ENCODE measurements at places on chromosomes 12 and 14.

DNA sequence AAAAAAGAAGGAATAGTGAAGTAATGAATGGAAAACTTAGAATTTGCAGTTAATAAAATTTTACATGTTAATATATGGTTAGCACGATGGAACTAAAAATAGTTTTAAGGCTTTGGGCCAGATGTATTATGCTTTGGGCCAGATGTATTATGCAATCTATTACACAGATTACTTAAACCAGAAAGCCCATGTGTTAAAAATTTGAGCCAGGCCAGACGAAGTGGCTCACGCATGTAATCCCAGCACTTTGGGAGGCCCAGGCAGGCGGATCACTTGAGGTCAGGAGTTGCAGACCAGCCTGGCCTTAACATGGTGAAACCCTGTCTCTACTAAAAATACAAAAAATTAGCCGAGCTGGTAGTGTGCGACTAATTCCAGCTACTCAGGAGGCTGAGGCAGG, 17.2 kb downstream of the IFT81 start:
- peak overlapping the region; percentile 42 for H3K27ac ChIP-seq
- H3K36me3 ChIP-seq, result peaks cover 24% of the 10 kb centered on the region
- no peaks in the 10 kb centered on the region for H3K4me1 ChIP-seq
- no peak overlapping the region for H3K4me3 ChIP-seq
- DNase-seq, result no peak
- H3K27me3 ChIP-seq, result no peaks in the 10 kb centered on the region

- H3K27me3 ChIP-seq, result no peaks in the 10 kb centered on the region
- H3K36me3 ChIP-seq, result no peaks in the 10 kb centered on the region
- H3K4me1 ChIP-seq, result no peaks in the 10 kb centered on the region
- H3K4me3 ChIP-seq, result no peak overlapping the region
Observed at GRCh38 chr12:110780448-110780847, 37.8 kb upstream of the PPP1CC start.

GRCh38 chr12:79415746-79416435, 274.9 kb downstream of the PAWR start:
- no peak for DNase-seq
- peak overlapping the region; percentile 31 for H3K27ac ChIP-seq
- no peaks in the 10 kb centered on the region for H3K27me3 ChIP-seq
- no peak overlapping the region for H3K4me3 ChIP-seq
- no peaks in the 10 kb centered on the region for H3K36me3 ChIP-seq

DNA sequence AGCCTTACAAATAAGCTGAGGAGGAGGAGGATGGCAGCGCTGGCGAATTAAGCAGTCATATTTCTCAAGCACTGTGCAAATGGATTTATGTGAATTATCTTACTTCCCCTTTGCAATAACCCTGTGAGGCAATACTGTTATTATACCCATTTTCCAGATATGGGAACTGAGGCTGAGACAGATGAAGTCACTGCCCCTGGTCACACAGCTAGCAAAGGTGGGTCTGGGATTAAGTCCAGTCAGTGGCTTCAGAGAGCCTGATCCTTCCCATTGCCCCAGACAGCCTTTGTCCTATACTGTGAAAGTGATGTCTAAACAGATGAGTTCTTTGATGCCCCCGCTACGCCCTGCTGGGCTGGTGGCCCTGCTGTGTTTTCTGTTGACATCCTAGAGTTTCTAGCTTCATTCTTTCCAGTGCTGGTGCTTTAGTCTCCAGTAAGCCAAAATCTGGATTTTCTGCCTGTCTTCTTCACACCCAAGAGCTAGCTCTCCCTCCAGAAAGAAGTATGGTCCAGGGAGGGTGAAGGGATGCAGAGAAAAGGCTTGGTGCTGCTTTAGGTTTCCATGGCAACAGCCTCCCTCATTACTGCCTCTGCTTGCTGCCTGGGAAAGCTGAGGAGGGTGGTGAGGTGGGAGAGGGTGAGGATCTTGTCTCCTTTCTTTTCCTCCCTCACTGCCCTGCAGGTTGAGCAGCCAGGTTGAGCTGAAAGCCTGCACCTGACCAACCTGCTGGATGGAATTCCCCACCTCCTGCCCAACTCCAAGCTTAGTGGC, 30.7 kb downstream of the TMEM63C start:
- H3K4me1 ChIP-seq, result no peaks in the 10 kb centered on the region
- H3K27ac ChIP-seq, result no peak overlapping the region
- no peaks in the 10 kb centered on the region for H3K27me3 ChIP-seq
- H3K4me3 ChIP-seq, result no peak overlapping the region

DNA sequence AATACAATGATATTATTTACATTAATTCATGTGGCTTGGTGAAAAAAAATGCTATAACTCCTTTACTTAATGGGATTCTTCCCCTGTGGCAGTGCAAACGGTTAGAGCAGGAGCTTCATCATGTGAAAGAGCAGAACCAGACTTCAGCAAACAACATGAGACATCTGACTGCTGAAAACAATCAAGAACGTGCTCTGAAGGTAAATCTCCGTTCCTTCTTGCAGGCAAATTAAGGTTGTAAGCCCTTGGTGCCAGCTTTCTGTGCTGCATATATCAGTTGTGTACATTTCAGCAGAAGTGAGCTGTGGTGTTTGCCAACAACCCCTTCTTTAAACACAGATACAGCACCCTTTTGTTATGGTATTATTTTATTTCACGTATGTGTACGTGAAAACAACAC, 171.7 kb downstream of the MIPOL1 start:
- no peak overlapping the region for H3K4me3 ChIP-seq
- no peak overlapping the region for H3K27ac ChIP-seq
- H3K4me1 ChIP-seq, result no peaks in the 10 kb centered on the region

DNA sequence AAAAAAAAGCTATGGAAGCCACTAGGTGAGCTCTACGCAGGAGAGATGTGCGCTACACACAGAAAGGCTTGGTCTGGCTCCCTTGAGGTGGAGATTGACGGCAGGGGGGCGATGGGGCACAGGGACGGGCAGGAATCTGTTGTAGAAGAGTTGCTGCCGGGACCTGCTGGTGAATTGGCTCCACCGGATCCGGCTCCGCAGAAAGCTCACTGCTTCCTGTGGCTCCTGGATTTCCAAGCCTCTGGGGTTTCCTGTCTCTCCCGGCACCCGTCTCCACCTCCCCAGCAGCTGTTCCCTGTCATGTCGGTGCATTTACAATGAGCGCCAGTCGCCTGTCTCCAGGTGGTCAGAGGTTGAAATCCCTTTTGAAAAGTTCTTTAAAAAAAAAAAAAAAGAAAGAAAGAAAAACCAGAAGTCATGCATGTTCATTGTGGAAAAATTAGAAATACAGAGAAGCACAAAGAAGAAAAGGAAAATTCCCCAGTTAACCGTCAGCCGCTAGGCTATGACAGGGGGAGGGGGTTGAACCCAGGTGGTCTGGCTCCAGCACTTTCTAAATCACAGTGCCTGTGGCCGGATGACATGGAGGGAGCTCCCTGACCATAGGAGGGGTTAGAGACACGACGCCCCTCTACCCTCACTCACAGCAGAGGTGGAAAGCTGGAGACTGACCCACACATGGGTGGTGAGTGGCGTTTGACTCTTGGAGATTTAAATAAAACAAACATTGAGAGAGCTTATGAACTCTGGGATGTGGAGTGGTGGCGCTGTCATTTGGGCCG, 20.8 kb downstream of the FAM222A start:
- peak; percentile 53 for DNase-seq
- no peak overlapping the region for H3K27ac ChIP-seq
- no peaks in the 10 kb centered on the region for H3K36me3 ChIP-seq
- no peaks in the 10 kb centered on the region for H3K4me1 ChIP-seq

DNA sequence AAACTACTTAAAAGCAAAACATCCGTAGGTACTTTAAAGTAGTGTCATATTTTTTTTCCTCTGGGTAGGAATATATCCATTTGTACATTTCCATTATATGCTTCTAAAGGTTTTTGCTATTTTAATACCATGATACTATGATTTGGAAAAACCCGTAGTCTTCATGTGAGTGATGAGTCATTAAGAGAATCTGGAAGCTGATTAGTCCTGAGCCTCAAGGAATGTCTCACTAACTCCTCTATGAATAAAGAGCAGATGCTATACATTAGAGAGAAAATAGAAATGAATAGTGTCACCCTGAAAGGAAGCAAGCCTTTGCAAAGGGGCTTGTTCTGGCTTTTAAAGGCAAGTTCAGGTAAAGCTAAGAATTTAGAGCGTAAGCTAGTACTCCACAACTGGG, 432.1 kb downstream of the CCDC91 start:
- H3K36me3 ChIP-seq, result no peaks in the 10 kb centered on the region
- no peaks in the 10 kb centered on the region for H3K27me3 ChIP-seq
- DNase-seq, result no peak
- H3K27ac ChIP-seq, result no peak overlapping the region
